Coronary artery (tissue), 2 donors: ENCODE measurements at places on chromosomes 3 and 15.
A peak's percentile ranks its signal among the peaks of the same experiment; 100 is the strongest.

DNA sequence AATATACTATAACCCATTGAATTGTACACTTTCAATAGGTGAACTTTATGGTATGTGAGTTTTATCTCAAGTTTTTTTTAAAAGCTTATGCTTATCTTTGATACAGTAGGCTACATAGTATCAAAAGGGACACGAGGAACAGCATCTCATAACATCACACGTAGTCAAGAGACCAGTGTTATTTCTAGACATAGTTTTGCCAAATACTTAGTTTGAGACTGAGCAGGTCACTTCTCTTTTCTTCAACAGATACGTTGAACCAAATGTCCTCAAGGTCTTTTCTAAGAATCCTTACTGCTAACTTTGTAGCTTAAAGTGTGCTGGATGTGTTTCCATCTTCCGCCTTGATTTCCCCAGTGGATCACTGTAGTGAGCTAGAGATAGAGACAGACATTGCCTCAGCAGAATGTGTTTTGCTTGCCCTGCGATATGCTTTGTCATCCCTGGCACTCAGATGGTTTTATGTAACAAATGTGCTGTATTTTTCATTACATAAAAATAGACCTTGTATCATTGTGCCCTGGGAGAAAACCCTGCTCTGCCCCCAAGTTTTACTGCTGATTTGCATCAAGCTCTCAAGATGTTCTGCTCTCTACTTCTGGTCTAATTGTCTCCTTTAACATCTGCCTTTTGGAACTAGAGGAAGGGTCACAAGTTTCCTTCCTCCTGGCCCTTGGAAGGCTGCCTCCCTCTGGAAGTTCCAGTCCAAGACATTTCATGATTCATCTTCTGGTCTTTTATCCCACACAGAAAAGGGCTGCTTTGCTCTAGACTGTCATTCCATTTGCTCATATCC is 426.4 kb upstream of the RGMA start:
- DNase-seq, result no peak

DNA sequence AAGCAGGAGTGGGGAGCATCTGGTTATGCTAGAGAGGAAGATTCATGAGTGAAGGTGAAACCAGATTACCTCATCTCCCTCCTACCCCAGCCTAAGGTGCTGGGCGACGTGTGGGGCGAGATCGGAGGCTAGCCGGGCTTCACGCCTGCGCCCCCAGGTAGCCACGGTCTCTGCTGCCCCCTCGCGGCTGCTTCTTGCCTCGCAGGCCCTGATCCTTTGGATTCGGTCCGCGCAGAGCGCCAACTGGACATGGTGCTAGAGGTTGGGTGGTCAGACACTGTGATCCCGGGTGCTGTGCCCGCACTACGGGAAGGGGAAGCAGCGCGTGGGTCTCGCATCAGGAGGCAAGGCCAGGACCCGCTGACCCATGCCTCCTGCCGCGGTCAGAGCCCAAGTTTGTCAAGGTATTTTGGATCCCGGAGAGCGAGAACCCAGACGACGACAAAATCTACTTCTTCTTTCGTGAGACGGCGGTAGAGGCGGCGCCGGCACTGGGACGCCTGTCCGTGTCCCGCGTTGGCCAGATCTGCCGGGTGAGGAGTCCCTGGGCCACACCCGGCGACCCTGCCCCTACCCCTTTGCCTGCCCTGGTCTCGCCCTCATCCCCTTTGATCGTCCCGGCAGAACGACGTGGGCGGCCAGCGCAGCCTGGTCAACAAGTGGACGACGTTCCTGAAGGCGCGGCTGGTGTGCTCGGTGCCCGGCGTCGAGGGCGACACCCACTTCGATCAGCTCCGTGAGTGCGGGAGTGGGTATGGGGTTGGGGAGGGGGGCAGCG is 4.2 kb downstream of the SEMA3B start:
- DNase-seq, result peak; percentile 91

GRCh38 chr3:136067211-136067610 is 101.7 kb downstream of the PPP2R3A start:
- DNase-seq, result no peak

DNA sequence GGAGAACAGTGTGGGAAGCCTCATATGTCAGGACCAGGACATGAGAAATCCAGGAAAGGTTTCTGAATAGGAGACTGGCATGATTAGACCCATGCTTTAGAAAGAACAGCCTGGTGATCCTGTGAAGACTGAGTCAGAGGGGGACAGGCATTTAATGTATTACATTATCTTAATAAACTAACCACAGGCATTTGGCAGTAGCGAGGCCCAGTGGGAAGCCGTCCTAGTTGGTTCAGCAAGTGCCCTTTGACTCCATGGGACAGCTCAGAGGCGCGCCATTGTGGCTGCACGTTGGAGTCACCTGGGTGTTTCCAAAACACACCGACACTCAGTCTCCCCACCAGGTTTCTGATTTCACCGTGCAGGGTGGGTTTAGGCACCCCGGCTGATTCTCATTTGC is 90.5 kb upstream of the DGKG start:
- peak; percentile 69 for DNase-seq

DNA sequence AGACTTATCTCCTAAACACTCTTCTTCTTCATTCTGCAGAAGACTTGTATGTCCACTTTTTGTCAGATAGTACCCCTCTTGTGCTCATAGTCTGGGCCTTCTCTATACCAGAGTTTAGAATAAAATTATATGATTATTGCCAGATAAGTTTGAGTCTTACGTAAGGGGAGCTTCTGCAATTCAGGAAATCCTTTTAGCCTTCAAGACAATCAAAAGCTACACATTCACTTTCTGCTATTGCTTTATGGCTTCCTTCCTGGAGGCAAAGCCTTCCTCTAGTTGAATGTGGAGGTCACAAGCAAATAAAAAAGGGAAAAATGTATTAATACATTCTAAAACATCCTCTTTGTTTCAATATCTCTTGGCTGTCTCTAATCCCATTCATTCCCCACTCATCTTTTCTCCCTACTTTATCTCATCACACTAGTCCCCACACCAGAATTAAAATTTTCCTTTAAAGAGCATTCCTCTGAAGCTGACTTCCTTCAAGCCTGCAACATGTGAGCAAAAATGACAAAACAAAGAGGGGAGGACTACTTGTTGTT is 186.8 kb downstream of the CPNE4 start:
- DNase-seq, result no peak

GRCh38 chr15:90986790-90987507 is 7.4 kb downstream of the PRC1 start:
- DNase-seq, result no peak

GRCh38 chr15:74584204-74584603 is 31.4 kb upstream of the CLK3 start:
- DNase-seq, result no peak

DNA sequence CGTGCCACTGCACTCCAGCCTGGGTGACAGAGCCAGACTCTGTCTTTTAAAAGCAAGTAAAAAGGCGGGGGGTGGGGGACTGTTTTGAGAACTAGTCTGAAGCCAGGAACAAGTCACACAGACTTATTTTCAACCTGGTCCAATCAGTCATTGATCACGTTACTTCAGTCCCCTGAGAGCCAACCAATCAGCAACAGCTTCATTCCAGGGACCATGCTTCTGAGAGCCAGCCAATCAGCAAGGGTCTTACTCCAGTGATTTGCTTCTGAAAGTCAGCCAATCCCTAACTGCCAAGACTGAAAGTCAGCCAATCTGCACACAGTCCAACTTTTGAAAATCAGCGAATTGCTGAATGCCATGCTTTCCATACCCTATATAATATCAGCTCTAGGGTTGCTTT is 48.6 kb upstream of the C15orf39 start:
- no peak for DNase-seq

DNA sequence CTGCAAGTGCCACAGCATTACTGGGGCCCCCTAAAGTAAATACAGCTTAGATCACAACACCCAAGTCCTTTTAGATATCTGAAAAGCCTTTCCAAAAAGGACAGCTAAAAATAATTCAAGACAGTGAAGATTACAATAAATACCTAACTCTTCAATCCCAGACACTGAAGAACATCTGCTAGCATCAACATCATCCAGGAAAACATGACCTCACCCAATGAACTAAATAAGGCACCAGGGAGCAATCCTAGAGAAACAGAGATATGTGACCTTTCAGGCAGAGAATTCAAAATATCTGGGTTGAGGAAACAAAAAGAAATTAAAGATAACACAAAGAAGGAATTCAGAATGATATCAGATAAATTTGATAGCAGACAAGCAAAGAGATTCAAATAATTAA is 71.7 kb upstream of the TTC14 start:
- DNase-seq, result no peak

DNA sequence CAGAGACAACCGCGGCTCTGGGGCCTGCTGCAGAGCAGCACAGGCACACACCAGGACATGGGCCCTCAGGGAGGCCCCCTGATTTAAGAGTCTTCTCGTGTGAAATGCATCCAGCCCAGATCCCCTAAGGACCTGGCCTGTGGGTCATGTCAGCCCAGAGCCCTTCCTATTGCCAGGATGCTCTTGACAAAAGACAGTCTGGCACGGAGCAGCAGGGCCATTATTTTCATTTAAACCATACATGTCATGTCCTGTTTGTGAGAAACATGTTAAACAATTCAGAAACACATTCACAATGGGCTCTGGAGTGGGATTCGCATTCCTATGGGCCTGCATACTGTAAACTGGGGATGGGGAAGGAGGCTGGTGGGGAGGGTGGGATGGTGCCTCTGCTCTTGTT is 367.4 kb upstream of the WNT5A start:
- DNase-seq, result no peak

GRCh38 chr3:9196020-9196419 is 53.4 kb downstream of the SRGAP3 start:
- no peak for DNase-seq

GRCh38 chr15:52670087-52670486 is 9.1 kb downstream of the ATOSA start:
- no peak for DNase-seq

DNA sequence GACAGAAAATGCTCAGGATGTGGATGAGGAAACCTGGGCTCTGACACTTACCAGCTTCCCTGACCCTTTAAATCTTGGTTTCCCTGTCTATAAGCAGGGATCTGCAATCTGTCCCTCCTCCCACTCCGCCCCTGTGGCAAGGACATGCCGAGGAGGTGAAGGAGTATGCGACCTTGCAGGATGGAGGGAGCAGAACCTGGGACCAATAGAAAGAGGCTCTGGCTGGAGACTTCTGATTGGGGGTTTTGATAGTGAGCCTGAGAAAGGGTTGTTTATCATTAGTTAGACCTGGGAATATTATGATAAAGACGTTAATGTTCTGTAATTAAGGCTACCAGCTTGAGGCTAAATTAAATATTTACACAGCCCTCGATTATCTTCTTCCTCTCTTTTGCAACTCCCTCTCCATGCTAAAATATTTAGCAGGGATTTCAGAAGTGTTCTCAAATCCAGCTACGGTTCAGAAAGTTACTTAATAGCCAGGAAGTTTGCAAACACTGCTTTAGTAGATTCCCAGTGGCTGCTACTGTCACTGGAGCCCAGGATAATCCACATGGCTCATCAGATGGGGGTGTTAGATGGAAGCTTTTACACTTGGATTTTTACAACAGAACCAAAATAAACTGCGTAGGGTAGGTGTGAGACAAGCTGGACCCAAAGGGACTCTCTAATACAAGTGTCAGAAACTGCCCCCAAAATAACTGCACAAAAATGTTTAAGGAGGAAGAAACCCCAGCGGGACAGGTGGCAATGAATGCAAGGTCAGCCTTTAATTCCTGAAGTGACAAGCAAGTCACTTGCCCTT is 9.2 kb upstream of the PAQR5 start:
- DNase-seq, result no peak

DNA sequence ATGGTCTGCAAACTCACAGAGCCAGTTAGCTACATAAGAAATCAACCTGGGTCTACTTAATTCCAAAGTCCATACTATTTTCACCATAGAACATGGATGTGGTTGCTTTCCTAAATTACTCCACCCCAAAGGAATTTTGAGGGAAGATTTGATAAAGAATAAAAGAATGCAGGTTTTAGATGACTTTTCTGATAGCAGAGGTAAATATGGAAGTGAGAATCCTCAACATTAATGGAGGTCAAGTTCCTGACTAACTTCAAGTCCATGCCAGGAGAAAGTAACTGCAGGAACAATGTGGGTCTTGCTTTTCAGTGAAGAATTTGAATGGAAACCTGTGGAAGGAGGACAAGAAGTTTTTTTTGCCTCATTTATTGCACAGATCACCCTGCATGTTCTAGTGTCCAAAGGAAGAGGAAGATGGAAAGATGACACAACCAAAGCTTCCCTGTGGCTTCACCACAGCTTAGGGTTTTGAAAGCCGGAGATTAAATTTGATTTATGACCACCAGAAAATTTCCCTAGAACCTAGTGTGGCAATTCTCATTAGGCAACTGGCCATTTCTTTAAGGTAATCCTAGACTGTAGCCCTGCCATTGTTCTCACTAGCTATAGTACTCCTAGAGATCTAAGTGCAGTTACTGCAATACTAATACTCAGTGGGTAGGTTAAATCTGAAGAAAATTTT is 429.7 kb downstream of the RAP2B start:
- DNase-seq, result no peak

- DNase-seq, result no peak
Observed at GRCh38 chr15:35102186-35102585, 17.1 kb upstream of the NANOGP8 start.

GRCh38 chr15:38389924-38390542 is 63.9 kb upstream of the FAM98B start:
- DNase-seq, result no peak

DNA sequence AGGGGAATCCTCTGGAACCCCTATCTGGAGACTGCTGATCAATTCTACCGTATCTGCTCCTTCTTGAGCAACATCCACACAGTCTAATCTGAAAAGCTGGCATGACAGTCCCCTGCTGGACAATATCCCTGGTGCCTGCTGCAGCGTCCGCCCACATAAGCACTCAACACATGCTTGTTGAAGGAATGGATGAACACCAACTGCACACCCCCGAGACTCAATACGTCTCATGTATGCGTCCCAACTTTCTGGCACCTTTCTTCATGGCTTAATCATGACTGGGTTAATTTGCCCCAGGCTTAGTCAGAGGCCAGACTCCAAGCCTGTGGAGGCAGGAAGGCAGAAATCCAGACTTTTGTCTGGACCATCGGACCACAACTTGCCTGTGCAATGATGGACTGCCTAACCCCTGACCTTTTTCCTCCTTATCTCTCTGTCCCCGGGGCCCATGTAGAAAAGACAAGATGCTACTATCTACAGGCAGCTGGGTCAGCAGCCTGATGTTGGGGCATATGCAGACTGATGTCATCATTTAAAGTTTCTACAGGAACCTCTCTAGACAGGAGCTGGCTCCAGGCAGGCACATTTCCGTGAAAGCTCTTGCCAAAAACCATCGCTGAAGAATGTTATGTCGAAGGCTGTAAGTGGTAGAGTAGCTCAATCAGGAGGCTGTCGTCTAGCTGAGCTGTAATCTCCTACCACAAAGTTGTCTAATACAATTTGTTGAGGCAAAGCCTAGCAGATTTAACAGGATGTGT is 114.1 kb upstream of the TPM1 start:
- DNase-seq, result no peak

GRCh38 chr15:89123181-89123525 is 34.9 kb downstream of the ABHD2 start:
- no peak for DNase-seq

- DNase-seq, result no peak
Observed at GRCh38 chr15:63991706-63992105, 54.6 kb downstream of the DAPK2 start.

- no peak for DNase-seq
Observed at GRCh38 chr3:65265511-65265910, 577.7 kb upstream of the ADAMTS9 start.
